ENCODE measurements at places on chromosomes 16 and 17.

- DNase-seq, result no peak
These were observed 116.5 kb downstream of the ZNF778 start for GRCh38 chr16:89334050-89334449.

GRCh38 chr17:63039342-63039741, 73.3 kb downstream of the TANC2 start:
- no peak for DNase-seq

DNA sequence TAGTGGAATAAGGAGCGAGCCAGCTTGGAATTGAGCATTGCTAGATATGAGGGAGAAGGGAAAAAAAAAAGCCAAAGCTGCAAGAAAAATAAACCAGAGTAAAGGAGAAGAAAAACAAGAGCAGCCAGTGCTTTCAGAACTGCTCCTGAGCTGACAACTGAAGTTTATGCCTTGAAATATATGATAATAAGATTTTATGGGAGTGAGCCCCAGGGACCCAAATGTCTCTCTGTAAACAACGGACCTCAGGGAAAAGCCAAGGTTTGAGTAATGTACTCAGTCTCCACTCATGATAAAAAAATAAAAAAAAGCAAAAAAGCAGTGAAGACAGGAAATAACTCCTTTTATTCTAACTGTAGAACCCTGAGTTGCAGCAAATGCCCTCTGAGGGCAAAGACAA, 132.6 kb downstream of the SNX11 start:
- DNase-seq, result no peak

- DNase-seq, result no peak
These were observed 551.5 kb downstream of the MAF start for GRCh38 chr16:79049040-79049439.

- no peak for DNase-seq
These were observed 34.3 kb downstream of the ABR start for GRCh38 chr17:1145311-1145986.

DNA sequence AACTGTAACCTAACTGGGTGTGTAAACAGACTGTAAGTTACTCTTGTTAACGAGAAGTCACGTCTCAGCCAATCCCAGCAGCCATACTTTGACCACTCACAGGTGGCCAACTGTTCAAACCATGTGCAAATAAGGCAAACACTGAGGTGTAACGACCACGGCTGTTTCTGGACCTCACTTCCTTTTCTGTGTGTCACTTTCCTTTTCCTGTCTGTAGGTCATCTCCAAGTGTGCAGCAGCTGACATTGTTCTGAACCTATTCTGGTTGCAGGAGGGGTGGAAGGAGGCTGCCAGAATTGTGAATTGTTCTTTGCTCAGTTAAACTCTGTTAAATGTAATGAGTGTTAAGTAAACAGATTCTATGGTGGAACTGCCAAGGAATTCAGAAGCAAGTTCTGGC, 627.4 kb downstream of the KCNJ2 start:
- no peak for DNase-seq

- DNase-seq, result peak; percentile 42
These were observed 48.7 kb upstream of the WSB1 start for GRCh38 chr17:27245230-27245696.

Data from activated CD4-positive, alpha-beta T cell treated with anti-CD3 and anti-CD28 coated beads, Interleukin-2, Interleukin-4, amounts not matched to agents 100 ng/mL and 50 ng/mL, durations not matched to agents 16 hours and 8 hours (primary cell).